Mammary epithelial cell (primary cell): ENCODE measurements at places on chromosomes 1 and 21. TPM values are rescaled to one million over a fixed set of nuclear protein-coding genes. Genes with fewer than 3 reads are reported as not detected.

The S100A7 gene
- polyA plus RNA-seq, result 1.1 TPM

DNA sequence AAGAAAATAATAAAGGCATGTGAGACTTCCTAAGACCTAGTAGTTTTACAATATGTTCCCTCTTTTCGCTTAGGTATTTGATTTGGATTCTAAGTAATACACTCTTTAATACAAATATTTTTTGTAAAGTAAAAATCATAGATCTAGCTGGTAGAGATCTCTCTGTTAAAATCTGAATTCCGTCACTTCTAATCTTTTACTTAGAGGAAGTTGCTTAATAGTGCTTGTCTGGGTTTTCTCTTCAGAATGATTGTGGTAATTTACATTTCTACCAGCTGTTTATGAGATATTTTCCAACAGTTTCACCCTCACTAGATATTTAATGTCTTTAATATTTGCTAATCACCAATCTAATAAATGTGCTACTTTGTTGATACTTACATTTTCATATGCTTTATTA, 23.3 kb downstream of the RBM11 start:
- DNase-seq, result no peak

DNA sequence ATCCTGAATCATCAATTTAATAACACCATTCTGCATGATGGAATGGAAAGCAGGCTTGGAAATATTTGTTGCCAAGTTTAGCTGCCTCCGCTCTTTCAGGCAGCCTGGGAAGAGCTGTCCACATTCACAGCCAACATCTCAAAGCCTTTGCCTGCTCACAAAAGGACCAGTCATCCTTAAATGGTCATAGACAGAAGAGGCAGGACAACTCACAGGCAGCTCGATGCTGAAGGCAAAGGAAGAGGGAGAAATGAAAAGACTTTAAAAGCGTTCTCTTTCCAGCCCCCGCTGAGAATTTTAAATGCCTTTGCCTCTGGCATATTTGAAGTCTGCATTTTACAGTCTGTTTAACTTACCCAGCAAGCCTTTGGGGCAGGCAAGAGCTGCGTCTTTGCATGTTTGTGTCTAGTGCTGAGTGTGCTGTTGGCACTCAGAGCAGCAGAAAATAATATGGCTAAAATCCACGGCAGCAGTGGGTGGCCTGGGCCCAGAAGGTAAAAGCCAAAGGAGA, 68.9 kb downstream of the NMNAT2 start:
- DNase-seq, result peak; percentile 15

DNA sequence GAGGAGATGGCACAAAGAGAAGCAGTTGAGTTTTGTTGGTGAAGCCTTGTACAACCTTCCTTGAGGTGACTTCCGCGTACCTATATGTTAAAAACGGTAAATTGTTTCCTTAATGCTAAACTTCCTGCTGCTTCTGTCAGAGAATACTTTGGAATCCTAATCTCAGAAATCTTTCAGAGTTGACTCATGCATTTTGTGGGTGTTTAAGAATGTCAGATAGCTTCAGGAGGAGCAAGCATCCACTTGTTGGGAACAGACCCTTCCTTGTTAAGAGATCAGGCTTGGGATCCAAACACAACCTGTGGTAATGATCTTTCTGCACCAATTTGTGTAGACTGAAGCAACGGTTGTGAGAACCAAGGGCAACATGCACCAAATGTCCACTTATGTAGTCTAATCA, 29.5 kb downstream of the AK4 start:
- peak; percentile 93 for DNase-seq

GRCh38 chr1:221543529-221544120, 198.3 kb downstream of the DUSP10 start:
- DNase-seq, result peak; percentile 25

DNA sequence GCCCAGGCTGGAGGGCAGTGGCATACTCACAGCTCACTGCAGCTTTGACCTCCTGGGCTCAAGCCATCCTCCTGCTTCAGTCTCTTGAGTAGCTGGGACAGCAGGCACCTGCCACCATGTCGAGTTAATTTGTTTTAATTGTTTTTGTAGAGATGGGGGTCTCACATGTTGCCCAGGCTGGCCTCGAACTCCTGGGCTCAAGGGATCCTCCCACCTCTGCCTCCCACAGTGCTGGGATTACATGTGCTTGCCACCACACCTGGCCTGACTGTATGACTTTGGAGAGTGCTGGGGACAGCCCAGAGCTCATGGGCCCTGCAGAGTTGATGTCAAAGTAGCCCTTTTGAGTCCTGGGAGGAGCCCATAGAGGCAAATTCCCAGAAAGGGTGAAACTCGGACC, 1.8 kb downstream of the OBSCN start:
- no peak for DNase-seq

DNA sequence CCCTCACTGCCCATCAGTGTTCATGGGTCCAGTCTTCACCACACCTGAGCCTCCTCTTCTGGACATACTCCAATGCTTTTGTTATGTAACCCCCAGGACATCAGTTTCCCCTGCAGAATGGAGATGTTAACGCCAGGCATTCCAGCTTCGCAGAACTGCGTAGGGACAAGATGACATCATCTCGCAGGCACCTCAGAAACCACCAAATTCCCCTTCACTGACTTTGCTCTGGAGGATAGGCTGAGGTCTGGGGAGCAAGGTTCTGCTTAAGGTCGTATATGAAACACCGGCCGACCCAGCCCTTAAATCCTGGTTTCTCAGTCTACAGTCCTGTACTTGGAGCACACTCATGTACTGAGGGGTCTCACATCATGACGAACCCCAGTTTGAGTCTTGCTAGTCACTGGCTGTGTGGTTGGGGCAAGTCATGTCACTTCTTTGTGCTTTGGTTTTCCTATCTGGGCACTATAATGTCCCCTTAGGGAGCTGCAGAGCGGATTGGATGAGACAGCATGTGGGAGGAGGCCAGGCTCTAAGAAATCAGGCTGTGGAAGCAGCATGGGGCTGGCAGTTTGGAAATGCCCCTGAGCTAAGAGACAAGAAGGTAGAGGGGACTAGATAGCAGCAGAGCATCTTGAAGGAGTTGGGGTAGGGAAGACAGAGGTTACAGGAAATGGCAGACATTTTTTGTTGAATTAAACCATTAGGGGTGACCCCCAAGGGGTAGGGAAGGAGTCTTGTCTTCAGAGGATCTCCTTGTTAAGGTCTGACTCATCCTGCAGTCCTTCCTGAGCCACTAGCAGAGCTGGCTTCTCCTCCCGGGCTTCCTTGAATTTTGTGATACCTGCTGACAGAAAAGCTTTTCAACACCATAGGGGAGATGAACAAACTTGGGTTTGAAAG, 138.3 kb downstream of the FOXD2 start:
- no peak for DNase-seq

The AMY1A gene
- polyA plus RNA-seq, result not detected
